ENCODE measurements at places on chromosomes 5 and 9.

GRCh38 chr9:2209400-2209799 is 194.3 kb downstream of the SMARCA2 start:
- DNase-seq, result peak; percentile 33

DNA sequence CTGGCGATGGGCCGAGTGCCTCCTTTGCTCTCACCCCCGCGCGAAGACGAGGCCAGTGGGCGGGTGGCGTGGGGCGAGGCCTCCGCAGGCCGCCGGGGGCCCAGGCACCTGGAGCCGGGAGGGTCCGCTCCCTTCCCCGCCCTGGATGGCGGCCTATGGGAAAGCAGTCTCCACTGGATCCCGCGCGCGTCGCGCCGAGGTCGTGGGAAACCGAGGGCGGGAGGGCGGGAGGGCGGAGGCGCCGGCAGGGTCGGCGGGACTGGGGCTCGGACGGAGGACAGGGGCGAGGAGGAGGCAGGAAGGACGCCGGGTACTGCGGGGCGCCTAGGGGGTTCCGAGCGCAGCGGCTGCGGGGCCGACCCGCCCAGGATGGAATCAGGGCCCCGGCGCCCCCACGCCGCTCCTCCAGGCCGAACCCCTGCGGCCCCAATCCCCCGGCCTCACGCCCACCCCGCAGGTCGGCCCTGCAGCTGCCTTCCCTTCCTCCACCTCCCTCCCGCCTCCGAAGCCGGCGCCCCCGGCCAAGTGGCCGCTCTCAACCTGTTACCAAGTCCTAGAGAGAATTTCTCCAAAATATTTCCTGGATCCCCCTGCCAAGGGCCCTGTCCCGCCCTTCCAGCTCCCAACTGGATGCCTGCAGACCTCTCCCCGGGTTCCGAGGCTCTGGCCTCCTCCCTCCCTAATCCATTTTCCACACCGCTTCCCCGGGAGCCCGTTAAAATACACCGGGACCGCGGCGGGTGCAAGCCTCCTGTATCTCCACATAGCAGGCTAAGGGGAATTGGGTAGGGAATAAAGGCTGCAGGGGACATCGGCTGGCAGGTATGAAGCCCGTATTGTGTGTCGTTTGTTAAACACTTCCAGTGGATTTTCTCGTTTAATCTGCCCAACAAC is 146.3 kb downstream of the ERCC6L2 start:
- DNase-seq, result peak; percentile 53

GRCh38 chr5:59067956-59068656 is 485.2 kb downstream of the RAB3C start:
- DNase-seq, result no peak

- peak; percentile 74 for DNase-seq
These were observed 2.8 kb downstream of the PDLIM7 start for GRCh38 chr5:177494346-177495195.

- DNase-seq, result no peak
These were observed 272.9 kb upstream of the PTGER4 start for GRCh38 chr5:40406741-40407211.

DNA sequence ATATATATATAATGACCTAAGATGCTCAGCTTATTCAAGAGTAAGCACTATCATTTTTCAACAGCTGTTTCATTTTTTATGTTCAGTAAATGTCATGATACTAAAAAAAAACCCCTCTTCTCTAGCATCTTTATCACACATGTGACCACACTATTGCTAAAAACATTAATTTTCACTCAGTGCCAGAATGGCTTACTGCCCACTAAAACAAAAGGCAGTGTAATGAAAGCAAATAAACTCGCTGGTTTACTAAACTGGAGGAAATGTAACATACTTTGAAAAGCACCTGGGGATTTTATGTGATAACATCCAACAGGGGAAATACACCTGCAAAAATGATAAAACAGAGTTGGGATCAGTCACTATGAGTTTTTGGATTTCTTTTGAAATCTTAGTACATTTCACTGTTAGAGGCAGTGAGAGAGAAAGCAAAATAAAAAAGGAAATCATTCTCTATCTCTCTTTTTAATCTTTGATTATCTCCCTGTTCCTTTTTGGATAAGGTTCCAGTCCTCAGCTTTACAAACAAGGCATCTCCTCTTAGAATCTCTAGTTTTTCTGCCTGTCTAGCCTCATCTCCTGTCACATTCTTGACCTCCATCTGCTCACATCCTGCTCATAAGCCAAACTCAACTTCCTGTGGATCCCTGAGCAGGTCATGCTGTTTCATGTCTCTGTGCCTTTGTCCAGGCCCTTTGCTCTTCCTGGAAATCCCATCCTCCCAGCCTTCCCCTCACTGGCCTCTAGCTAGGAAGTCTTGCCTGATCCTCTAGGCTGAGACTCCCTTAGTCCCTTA is 338.0 kb downstream of the MAN2A1 start:
- no peak for DNase-seq

GRCh38 chr9:119343059-119343990 is 25.9 kb downstream of the BRINP1 start:
- no peak for DNase-seq

DNA sequence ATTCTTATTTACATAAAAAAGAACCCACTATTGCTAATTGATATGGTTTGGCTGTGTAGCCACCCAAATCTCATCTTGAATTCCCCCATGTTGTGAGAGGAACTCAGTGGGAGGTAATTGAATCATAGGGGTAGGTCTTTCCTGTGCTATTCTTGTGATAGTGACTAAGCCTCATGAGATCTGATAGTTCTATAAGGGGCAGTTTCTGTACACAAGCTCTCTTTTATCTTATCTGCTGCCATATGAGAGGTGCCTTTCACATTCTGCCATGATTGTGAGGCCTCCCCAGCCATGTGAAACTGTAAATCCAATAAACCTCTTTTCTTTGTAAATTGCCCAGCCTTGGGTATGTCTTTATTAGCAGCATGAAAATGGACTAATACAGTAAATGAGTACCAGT is 58.2 kb upstream of the PRR16 start:
- no peak for DNase-seq

DNA sequence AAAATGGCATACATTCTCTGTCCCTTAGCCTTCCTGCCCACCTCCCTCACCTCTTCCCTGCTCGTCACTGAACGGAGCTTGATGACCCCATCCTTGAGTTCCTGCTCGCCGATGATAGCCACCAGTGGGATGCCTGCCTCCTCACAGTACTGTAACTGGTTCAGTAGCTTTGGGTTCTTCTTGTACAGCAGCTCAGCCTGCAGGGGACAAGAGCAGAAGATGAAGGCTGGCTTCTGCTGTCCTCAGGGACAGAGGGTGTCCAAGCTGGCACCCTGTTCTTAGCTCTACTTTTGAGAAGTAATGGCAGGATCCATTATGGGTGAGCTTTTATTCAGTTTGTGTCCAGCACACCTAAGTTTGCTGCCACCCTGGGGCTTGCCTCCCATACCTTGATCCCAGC is 1.3 kb upstream of the DND1 start:
- DNase-seq, result no peak

- no peak for DNase-seq
These were observed 85.1 kb downstream of the FBXL7 start for GRCh38 chr5:15585128-15585527.

All from GM20000 (cell line).